Activated CD4-positive, CD25-positive, alpha-beta regulatory T cell treated with anti-CD3 and anti-CD28 coated beads, Interleukin-2, amount 50 U/mL, for 72 hours (primary cell): ENCODE measurements at places on chromosomes 3 and 15.

DNA sequence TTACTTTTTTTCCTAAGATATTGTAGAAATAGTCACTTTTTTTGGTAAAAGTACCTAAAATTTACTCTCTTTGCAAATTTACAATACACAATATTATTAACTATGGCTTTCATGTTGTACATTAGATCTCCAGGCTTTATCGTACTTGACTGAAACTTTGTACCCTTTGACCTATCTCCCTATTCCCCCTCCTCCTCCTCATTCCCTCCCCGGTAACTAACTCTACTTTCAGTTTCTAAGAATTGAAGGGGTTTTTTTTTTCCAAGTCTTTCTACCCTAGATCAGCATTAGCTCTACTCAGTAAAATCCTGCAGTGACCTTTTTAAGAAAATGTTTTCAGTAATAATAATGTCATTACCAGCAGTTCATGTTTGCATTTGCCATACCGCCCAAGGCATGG is 10.1 kb downstream of the HACL1 start:
- DNase-seq = no peak

DNA sequence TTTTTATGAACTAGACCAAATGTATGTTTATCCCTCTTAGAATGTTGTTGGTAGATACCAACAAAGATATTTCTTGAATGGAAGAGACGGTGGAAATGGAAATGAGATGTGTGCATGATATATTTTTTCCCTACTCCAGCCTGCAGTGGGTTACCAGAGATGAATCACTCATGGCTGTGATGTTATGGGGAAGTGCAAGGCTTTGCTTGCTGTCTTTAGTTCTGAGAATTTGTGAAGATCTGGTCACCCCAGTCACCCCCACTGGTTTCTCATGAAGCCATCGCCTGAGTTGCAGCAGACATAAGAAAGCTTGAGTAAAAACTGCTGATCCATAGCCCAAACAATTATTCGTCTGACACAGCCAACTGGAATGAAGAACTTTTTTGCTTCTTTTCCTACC is 78.1 kb upstream of the EOMES start:
- DNase-seq = no peak

- DNase-seq = no peak
Measured at GRCh38 chr3:143901105-143901504, 52.8 kb upstream of the SLC9A9 start.

- no peak for DNase-seq
Measured at GRCh38 chr3:106640353-106640752, 736.9 kb upstream of the CCDC54 start.

DNA sequence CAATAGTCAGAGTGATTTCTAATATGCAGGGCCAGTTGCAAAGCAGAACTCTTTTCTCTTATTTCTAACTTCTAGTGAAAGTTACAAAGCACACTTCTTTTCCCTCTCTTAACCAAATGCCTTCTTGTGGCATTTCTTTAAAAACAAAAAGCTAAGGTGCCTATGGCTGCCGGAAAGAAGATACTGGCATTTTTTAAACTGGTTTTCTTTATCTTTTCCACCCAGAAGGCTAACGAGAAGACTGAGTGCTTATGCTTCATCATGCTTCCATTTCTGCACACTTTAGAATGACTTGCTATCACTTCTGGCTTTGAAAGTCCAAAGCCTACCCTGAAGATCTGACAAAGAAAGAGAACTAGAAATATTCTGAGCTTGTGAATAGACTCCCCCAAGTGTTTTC is 141.3 kb downstream of the P2RY1 start:
- DNase-seq = no peak

GRCh38 chr3:147736226-147736625 is 327.1 kb downstream of the ZIC1 start:
- no peak for DNase-seq

GRCh38 chr3:183027276-183027675 is 46.9 kb upstream of the DCUN1D1 start:
- DNase-seq = no peak

- DNase-seq = no peak
Measured at GRCh38 chr3:132038198-132038825, 3.5 kb upstream of the CPNE4 start.

DNA sequence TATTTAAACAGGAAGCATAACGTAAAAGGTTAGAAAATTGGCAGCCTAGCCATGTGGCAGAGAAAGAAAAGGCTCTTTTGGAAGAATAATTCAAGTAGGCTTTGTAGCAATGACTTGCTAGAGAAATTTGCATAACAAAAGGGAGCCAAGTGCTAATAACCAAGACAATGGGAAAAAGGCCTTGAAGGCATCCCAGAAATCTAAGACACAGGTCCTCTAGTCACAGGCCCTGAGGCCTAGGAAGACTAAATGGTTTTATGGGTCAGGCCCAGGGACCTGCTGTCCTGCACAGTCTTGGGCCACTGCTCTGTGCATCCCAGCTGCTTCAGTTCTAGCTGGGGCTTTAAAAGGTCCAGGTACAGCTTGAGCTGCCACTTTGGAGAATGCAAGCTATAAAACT is 78.5 kb downstream of the FGF7 start:
- no peak for DNase-seq

GRCh38 chr3:32249184-32249782 is 10.8 kb downstream of the CMTM8 start:
- no peak for DNase-seq

GRCh38 chr15:96470681-96471310 is 140.3 kb downstream of the NR2F2 start:
- no peak for DNase-seq

- DNase-seq = no peak
Measured at GRCh38 chr15:40360015-40360414, 2.0 kb downstream of the DISP2 start.

- no peak for DNase-seq
Measured at GRCh38 chr3:119913021-119913420, 131.1 kb downstream of the NR1I2 start.

GRCh38 chr3:181052256-181052655 is 62.7 kb upstream of the DNAJC19 start:
- no peak for DNase-seq

GRCh38 chr15:73959801-73960200 is 32.3 kb downstream of the STOML1 start:
- DNase-seq = no peak

- no peak for DNase-seq
Measured at GRCh38 chr3:196608693-196609092, 30.8 kb upstream of the NRROS start.

- DNase-seq = no peak
Measured at GRCh38 chr3:191528589-191528988, 67.6 kb downstream of the PYDC2 start.

DNA sequence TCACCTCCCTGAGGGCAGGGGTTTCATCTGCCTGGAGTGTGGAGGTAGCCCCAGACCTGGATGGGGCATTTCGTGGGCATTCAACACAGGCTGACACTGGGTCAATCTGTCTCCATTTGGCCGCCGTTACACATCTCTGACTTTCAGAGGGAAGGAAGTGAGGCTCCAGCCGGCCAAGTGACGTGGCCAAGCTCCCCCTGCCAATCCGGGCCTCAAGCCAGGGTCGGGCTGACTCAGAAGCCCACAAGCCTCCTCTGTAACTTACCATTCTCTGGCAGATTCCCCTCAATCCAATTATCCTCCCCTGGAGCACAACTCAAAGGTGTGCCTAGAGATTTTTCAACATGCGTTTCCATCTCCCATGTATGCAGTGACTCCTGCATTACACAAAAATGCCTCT is 227.6 kb downstream of the KLF13 start:
- no peak for DNase-seq

DNA sequence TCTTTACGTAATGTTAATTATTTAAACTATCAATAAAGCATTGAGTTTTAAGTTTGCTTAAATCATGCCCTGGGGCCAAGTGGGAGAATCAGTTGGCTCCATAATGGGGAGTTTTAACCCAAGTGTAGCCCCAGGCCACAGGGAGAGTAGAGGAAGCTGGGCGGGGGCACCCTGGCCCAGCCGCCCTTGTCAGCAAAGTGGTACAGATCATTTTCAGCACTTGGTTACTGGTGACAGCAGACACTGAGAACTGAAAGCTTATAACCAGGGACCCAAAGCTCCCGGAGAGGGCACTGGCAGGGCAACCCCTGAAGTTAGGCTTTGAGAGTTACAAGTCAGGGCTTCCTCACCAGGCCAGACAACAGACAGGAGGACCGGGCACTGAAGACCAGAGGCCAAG is 90.6 kb downstream of the SEMA5B start:
- no peak for DNase-seq

GRCh38 chr15:62469874-62470688 is 305.0 kb upstream of the C2CD4B start:
- no peak for DNase-seq

- no peak for DNase-seq
Measured at GRCh38 chr3:53730576-53730975, 115.6 kb downstream of the CHDH start.

DNA sequence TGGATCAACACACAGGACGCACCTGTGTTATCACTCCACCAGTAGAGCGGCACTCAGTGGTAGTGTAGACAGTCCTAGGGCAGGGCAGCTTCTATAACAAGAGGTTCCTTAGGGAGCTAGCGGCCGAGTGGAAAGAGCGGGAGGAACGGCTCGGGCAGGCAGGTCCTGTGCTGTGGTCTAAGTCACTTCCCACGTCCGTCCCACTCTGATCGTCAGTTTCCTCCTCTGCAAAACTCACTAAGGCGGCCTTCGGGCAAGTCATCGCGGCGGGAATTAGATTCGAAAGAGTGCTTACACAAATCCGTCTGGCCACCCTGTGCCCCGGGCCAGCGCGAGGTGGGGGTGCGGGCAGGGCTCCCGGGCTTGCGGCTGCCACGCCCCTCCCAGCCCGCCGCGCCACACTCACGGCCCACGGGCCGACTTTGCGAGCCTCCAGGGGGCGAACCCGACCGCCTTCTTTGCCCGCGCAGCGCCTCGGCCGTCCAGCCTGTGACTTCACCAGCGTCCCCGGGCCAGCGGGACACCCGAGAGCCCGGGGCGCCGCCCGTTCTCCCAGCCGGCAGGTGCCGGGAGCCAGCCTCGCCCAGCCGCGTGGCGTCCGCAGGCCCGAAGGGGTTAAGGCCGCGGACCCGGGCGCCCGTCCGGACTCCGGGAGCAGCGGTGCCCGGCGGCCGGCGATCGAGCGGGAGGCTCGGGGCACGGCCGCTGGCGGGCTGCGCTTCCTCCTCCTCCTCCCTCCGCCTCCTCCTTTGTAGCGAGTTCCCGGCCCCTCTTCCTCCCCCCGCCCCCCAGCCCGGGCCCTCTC is 416 bp upstream of the CORO2B start:
- peak; percentile 44 for DNase-seq

- DNase-seq = peak; percentile 67
Measured at GRCh38 chr15:40307421-40308211, at the start of gene PLCB2. PLCB2 (minus strand) TSS chr15:40307935; CDS start chr15:40307672, 263 bp downstream.

- no peak for DNase-seq
Measured at GRCh38 chr3:55427739-55428138, 59.4 kb downstream of the WNT5A start.

DNA sequence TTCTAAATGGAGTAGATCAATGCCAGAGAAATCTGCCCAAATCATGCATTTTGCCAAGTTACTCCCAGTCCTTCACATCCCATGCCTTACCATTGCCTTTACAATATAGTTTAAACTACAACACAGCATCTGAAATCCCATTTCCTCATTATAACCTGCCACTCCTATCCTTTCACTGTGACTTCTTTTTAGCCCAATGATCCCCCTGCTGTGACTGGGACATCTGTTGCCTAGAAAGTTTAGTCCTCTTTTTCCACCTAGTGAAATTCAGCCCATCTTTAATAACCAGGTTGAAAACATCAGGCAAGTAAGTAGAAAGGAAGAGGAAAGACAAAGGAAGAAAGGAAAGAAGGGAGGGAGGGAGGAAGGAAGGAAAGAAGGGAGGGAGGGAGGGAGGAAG is 627.9 kb upstream of the ZNF385D start:
- no peak for DNase-seq

GRCh38 chr15:48798319-48798718 is 12.6 kb downstream of the CEP152 start:
- no peak for DNase-seq

DNA sequence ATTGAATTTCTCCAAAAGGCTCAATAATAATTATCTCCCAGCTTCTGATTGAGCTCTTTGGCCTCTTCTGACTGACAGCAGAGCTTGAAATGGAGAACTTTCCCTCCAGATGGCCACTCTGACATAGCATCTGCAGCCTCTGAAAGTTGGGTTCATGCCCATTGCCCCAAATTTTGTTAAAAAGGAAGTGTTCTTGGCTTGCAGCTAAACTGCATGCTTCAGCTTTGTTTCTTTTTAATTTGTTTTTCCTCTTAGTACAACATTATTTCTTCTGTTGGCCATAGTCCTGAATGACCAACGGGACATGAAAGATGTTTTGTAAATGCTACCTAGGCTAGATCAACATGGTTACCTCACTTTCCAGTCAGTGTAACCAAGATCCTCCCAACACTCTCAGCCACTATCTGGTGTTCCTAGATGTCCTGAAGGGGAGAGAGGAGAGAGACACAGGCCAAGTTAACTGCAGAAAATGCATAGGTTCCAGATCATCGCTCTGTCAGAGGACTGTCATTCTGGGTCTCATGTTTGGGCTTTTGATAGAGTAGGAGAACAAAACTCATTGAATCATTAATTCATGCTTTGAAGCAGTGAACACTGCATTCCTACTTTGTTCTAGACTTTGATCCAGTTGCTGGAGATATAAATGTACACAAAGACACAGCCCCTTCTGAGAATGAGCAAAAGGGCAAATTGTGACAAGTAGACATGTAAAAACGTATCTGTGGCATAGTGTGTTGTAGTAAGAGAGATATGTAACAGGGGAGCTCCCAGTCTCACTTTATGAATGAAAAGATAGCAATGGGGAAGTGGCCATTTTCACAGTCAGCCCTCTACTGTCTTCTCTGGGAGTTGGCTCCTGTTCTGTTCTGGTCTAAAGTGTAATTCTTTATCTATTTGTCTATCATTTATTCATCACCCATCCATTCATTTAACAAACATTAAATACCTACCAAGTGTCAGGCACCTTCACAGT is 156.2 kb downstream of the ZNF621 start:
- no peak for DNase-seq

- no peak for DNase-seq
Measured at GRCh38 chr15:85532689-85533088, 152.3 kb downstream of the AKAP13 start.

DNA sequence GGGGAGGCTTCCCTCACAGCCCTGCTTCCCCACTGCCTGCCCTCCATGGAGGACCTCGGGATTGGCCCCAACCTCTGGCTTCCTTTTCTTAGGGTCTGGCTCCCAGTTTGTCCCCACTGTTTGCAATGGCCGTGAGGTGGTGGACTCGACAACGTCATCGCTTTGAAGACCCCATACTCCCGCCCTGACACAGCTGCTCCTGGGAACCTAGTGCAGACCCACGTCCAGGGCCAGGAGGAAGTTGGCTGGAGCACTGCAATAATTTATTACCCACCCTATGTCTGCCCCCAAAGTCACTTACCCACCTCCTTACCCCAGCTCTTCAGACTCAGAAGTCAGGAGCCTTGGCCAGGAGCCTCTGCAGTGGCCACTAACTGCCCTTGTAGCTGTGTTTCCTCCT is 11.1 kb downstream of the GRM2 start:
- no peak for DNase-seq
